Mesenchymal stem cell (in vitro differentiated cells and primary cell): ENCODE measurements at places on chromosomes 2 and 18.

- H3K27me3 ChIP-seq, result no peaks in the 10 kb centered on the region
- H3K4me3 ChIP-seq, result no peak overlapping the region
- DNase-seq, result peak; percentile 49
- H3K36me3 ChIP-seq, result no peaks in the 10 kb centered on the region
- peaks cover 9% of the 10 kb centered on the region for H3K4me1 ChIP-seq
Observed at GRCh38 chr2:197378494-197379307, 56.1 kb downstream of the SF3B1 start.

GRCh38 chr18:57776767-57777166, 26.3 kb downstream of the ATP8B1 start:
- H3K4me1 ChIP-seq, result peaks cover 13% of the 10 kb centered on the region
- no peaks in the 10 kb centered on the region for H3K27me3 ChIP-seq
- DNase-seq, result peak; percentile 86
- H3K36me3 ChIP-seq, result no peaks in the 10 kb centered on the region
- H3K4me3 ChIP-seq, result no peak overlapping the region
- no peak overlapping the region for H3K27ac ChIP-seq

- H3K27ac ChIP-seq, result no peak overlapping the region
- no peak for DNase-seq
- no peaks in the 10 kb centered on the region for H3K4me1 ChIP-seq
- H3K4me3 ChIP-seq, result no peak overlapping the region
Observed at GRCh38 chr2:175461839-175462238, 280.3 kb upstream of the ATP5MC3 start.

GRCh38 chr2:10000541-10000940, 42.8 kb upstream of the KLF11 start:
- no peaks in the 10 kb centered on the region for H3K4me1 ChIP-seq
- DNase-seq, result no peak
- H3K36me3 ChIP-seq, result peaks cover 3% of the 10 kb centered on the region
- H3K27me3 ChIP-seq, result no peaks in the 10 kb centered on the region

DNA sequence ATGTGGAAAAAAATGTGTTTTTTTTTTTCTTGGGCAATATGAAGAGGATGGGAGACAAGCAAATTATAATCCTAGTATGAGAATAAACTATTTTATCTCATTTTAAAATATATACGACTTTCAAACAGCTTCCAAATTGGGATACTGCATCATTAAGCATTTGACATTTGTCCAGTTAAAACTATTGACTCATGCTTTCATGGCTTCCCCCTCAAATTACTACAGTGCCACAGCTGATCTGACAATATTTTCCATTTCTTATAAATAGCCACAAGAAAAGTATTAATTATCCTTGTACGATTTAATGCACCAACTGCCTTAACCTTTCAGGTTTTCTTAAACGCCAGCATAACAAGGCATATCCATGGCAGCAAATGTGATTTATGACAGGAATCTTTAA, 1134.8 kb upstream of the ZEB2 start:
- no peaks in the 10 kb centered on the region for H3K4me1 ChIP-seq
- DNase-seq, result no peak
- H3K36me3 ChIP-seq, result no peaks in the 10 kb centered on the region
- H3K4me3 ChIP-seq, result no peak overlapping the region

GRCh38 chr2:68742626-68743415, 8.2 kb downstream of the ARHGAP25 start:
- no peak overlapping the region for H3K4me3 ChIP-seq
- no peak for DNase-seq
- no peaks in the 10 kb centered on the region for H3K36me3 ChIP-seq
- H3K27ac ChIP-seq, result no peak overlapping the region
- H3K4me1 ChIP-seq, result no peaks in the 10 kb centered on the region
- no peaks in the 10 kb centered on the region for H3K27me3 ChIP-seq

GRCh38 chr2:18922276-18922675, 332.9 kb upstream of the NT5C1B start:
- H3K4me3 ChIP-seq, result no peak overlapping the region
- peaks cover 8% of the 10 kb centered on the region for H3K4me1 ChIP-seq
- no peaks in the 10 kb centered on the region for H3K36me3 ChIP-seq

GRCh38 chr2:32688541-32688940, 60.7 kb downstream of the TTC27 start:
- no peaks in the 10 kb centered on the region for H3K4me1 ChIP-seq
- no peaks in the 10 kb centered on the region for H3K27me3 ChIP-seq
- peak; percentile 47 for DNase-seq
- H3K27ac ChIP-seq, result no peak overlapping the region

GRCh38 chr18:59715966-59716369, 18.7 kb upstream of the CCBE1 start:
- no peak overlapping the region for H3K4me3 ChIP-seq
- no peaks in the 10 kb centered on the region for H3K36me3 ChIP-seq
- peak; percentile 86 for DNase-seq
- H3K27me3 ChIP-seq, result no peaks in the 10 kb centered on the region
- peaks cover 15% of the 10 kb centered on the region for H3K4me1 ChIP-seq

DNA sequence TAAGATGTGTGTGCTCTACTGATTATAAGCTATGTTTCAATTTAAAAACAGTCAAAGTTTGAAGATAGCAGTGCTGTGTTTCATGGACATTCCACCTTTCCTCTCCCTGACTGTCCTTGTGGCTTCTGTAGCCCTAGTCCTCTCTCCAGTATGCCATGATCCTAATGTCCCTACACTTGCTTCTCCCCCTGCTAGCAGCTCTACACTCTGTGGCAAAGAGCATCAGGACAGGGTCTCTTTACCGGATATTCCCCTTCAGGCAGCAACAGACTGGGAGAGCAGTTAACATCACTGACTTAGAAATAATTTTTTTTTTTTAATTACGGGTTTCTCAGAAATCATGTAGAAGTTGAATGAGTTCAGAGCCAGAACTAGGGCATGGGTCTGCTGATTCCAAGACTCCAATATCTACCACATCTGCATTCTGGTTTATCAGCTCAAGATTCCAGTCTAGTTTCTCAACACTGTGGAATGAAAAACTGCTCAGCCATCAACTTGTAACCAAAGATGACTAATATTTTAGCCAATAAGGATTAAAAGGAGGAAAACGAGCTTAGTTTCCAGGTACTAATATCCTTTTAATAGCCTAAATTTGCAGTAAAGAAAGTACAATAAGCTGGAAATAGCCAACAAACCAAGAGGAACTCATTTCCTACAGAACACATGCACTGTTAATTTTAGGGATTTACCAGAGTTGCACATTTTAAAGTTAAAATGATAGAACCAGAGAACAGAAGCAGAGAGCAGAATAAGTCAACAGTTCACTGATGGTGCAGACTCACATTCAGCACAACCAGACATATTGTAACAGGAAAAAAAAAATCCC, 45.2 kb downstream of the TMEM131 start:
- H3K4me1 ChIP-seq, result peaks cover 7% of the 10 kb centered on the region
- peak; percentile 83 for DNase-seq
- peak overlapping the region; percentile 47 for H3K4me3 ChIP-seq
- peak overlapping the region; percentile 80 for H3K27ac ChIP-seq
- H3K27me3 ChIP-seq, result no peaks in the 10 kb centered on the region

DNA sequence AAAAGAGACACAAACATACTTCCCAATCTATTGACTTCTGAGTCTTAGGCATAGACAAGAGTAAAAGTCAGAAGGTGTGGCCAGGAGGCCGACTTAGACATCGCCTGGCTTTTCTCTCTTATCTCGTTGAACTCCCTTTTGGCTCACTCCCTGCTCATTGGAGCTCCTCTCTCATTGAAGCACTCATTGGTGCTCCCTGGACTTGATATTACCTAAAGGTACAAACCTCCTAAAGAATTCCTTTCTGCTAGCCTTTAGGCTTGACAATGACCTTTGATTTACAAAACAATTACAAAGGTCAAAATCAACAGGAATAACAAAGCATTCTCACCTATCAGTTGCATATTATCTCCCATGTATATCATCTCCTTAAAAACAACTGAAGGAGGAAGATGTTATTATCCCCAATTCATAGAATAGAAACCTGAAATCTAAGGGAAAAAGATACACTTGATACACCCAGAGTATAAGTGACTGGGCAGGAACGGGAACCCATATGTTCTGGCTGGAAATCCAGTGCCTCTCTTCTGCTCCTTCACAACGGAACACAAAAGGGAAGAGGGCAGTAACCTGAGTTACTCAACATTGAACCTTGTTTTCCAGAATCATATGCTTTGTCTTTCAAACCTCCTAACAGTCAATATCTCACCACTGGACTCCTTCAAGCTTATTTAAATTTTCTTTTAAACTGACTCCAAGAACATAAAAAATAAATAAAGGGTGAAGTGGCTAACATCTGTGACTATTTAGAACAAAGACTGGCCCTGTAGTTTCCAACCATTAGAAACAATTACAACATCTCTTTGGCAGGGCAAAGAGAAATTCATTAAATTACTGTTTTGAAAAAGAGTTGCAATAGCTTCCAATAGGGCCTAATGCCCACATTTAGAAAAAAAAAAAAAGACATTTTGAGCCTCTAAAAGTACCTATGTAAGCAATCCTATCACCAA, 1247.9 kb downstream of the LRP1B start:
- H3K27me3 ChIP-seq, result no peaks in the 10 kb centered on the region
- H3K4me3 ChIP-seq, result no peak overlapping the region
- H3K4me1 ChIP-seq, result no peaks in the 10 kb centered on the region
- no peak overlapping the region for H3K27ac ChIP-seq

GRCh38 chr2:43839776-43840564, 1.2 kb downstream of the ABCG8 start:
- H3K27ac ChIP-seq, result no peak overlapping the region
- H3K27me3 ChIP-seq, result peaks cover 6% of the 10 kb centered on the region
- no peaks in the 10 kb centered on the region for H3K36me3 ChIP-seq
- H3K4me1 ChIP-seq, result no peaks in the 10 kb centered on the region
- no peak overlapping the region for H3K4me3 ChIP-seq

DNA sequence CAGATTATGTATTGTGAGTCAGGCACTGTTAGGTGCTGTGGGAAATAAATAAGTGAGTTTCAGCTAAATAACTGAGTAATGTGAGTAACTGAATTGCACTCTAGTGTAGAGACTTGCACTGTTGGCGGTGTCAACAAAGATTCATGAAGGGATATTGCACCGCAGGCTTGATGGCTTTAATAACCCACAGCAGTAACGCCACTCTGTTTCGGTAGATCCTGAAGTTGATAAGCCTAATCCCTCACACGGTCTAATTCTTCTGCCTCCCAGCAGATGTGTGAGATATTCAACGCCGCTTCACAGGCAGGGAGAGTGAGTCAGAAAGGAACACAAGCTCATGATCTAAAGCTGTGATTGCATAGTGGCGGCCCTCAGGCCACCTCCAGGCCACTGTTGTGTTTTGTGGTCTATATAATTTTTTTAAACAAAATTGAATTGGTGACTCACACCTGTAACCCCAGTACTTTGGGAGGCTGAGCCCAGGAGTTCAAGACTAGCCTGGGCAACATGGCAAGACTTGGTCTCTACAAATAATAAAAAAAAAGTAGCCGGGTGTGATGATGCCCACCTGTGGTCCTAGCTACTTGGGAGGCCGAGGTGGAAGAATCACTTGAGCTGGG, 94.3 kb downstream of the LIPG start:
- H3K36me3 ChIP-seq, result no peaks in the 10 kb centered on the region
- no peak overlapping the region for H3K4me3 ChIP-seq
- H3K27me3 ChIP-seq, result no peaks in the 10 kb centered on the region
- H3K27ac ChIP-seq, result peak overlapping the region; percentile 54

- no peak for DNase-seq
- H3K4me1 ChIP-seq, result peaks cover 4% of the 10 kb centered on the region
- no peak overlapping the region for H3K4me3 ChIP-seq
Observed at GRCh38 chr2:62187246-62187645, 8.7 kb upstream of the B3GNT2 start.

GRCh38 chr18:60471652-60472051, 99.1 kb upstream of the MC4R start:
- H3K36me3 ChIP-seq, result no peaks in the 10 kb centered on the region
- no peaks in the 10 kb centered on the region for H3K4me1 ChIP-seq
- peak overlapping the region; percentile 18 for H3K27ac ChIP-seq
- no peak for DNase-seq
- H3K4me3 ChIP-seq, result no peak overlapping the region

DNA sequence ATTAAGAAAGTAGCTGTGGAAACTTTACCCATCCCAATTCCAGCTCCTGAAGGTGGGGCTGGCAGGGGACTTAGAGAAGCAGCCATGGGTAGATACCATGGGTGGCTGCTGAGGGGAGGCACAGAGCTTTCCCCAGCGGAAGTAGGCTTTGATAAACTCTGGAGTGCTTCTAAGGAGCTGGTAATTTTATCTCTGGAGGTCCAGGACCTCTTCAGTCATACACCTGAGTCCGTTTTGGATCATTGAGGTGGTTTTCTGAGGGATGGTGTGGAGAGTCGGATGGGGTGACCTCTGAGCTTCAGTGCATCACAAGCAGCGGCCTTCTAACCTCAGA, 36.7 kb upstream of the BMP10 start:
- DNase-seq, result no peak
- H3K36me3 ChIP-seq, result no peaks in the 10 kb centered on the region
- H3K4me1 ChIP-seq, result peaks cover 12% of the 10 kb centered on the region
- H3K27me3 ChIP-seq, result no peaks in the 10 kb centered on the region

- DNase-seq, result no peak
- no peak overlapping the region for H3K4me3 ChIP-seq
- no peak overlapping the region for H3K27ac ChIP-seq
Observed at GRCh38 chr2:142104134-142104758, 26.6 kb downstream of the LRP1B start.

GRCh38 chr2:241149675-241149924, 328 bp upstream of the PASK start:
- H3K27ac ChIP-seq, result no peak overlapping the region
- no peaks in the 10 kb centered on the region for H3K27me3 ChIP-seq
- peak overlapping the region; percentile 97 for H3K4me3 ChIP-seq

- H3K27ac ChIP-seq, result no peak overlapping the region
- H3K27me3 ChIP-seq, result peaks cover 20% of the 10 kb centered on the region
- H3K36me3 ChIP-seq, result no peaks in the 10 kb centered on the region
- DNase-seq, result no peak
- no peak overlapping the region for H3K4me3 ChIP-seq
- H3K4me1 ChIP-seq, result no peaks in the 10 kb centered on the region
Observed at GRCh38 chr2:128876986-128877983, 558.6 kb upstream of the HS6ST1 start.

- no peak overlapping the region for H3K4me3 ChIP-seq
- no peaks in the 10 kb centered on the region for H3K36me3 ChIP-seq
- peak; percentile 73 for DNase-seq
- H3K27me3 ChIP-seq, result no peaks in the 10 kb centered on the region
- no peaks in the 10 kb centered on the region for H3K4me1 ChIP-seq
Observed at GRCh38 chr2:58571181-58571852, 330.2 kb upstream of the FANCL start.

DNA sequence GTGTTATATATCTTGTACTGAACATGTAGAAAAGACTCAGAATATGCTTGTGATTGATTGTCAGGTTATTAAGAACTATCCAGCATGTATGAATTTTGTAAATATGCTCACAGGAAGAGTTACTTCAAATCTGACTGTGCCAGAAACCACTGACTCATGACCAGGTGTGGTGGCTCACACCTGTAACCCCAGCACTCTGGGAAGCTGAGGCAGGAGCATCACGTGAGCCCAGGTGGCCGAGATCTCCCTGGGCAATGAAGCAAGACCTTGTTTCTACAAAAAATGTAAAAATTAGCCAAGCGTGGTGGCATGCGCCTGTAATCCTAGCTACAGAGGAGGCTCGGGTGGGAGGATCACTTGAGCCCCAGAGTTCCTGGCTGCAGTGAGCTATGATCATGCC, 126.6 kb downstream of the COMMD1 start:
- H3K4me1 ChIP-seq, result peaks cover 3% of the 10 kb centered on the region
- no peaks in the 10 kb centered on the region for H3K36me3 ChIP-seq
